OCI-LY7 (cell line): ENCODE measurements at places on chromosomes 11 and 22.
A peak's percentile ranks its signal among the peaks of the same experiment; 100 is the strongest.

GRCh38 chr11:61870541-61871031 is 20.8 kb downstream of the FADS3 start:
- DNase-seq: no peak

- DNase-seq: no peak
Measured at GRCh38 chr11:109153836-109154235, 268.2 kb upstream of the C11orf87 start.

- DNase-seq: no peak
Measured at GRCh38 chr11:17733261-17733660, 1.3 kb upstream of the KCNC1 start.

DNA sequence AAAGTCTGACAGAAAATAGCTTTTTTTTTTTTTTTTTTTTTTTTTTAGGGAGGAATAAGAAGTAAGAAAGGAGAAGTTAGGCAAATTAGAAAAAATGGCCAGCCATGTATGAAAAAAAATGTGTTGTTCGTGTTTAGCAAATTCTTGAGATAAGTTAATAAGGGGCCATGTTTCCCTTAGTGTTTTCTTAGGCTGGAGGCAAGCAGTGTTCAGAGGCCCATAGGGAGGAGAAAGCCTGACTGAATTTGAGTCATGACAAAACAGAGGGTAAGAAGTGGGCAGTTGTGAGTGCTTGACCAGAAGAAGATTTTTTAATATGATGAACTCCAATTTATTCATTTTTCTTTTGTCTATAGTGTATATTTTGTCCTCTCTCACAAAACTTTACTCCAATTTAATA is 766.4 kb downstream of the FAM181B start:
- no peak for DNase-seq

GRCh38 chr11:132358573-132358953 is 988.1 kb downstream of the NTM start:
- no peak for DNase-seq

- no peak for DNase-seq
Measured at GRCh38 chr11:76984743-76985142, 49.5 kb upstream of the B3GNT6 start.

DNA sequence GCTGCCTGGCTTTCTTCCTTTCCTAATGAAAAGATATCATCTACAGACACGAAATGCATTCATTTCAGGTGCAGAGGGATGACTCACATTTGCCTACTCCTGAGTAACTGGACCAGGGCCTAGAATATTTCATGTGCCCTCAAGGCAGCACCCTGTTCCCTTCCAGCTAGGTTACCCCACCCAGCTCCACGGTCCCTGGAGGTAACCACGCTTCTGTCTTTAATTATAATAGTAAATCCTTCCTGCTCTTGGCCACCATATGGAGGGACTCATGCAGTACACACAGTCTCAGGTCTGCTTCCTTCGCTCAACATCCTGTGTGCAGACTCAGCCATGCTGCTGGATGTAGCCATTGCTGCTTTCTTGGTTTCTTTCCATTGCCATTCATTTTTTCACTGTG is 22.3 kb downstream of the DHCR7 start:
- peak; percentile 73 for DNase-seq

GRCh38 chr11:132901638-132902471 is 630.4 kb downstream of the OPCML start:
- no peak for DNase-seq

DNA sequence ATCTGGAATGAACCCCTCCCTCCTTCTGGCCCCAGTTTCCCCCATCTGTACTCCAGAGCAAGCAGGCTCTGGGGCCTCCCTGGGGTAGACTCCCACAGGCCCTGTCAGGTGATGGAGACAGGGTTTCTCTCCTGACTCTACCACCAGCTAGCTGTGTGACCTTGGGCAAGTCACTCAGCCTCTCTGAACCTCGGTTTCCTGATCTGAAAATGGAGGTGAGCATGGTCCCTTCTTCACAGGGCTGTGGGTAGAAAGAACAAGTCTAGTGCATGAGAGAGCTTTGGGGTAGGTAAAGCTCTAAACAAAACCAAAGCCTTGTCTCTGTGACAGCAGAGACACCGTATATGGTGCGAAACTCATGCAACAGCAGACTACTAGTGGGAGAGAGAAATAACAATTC is 5.6 kb downstream of the CD5 start:
- DNase-seq: no peak

DNA sequence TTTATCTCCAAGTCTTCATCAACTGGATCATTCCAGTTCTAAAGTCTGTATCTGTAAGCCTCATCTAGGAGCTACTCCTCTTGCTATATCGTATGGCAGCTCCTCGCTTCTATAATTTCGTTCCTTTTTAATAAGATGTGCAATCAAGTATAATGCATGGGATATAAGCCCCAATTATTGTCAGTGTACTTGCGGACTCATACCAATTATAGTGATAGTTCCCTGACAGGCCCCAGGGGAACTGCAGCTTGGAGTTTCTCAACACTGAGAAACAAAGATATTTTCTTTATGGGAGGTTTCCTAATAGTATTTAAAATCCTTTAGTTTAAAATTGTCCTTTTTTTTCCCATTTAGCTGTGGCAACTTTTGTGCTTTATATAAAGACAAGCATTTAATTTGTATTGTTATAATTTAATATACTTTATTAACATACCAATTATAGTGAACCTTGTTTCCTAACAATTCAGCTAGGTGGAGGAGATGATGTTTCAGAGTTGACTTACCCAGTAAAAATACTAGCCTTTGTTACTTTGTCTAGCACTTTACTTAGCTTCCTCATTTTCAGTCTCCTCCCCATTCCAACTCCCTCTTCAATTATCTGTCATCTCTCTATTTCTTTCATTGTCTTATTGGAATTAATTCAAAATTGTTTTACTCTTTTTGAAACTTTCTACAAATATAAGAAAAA is 25.3 kb upstream of the DDX17 start:
- no peak for DNase-seq

GRCh38 chr11:12824281-12825041 is 150.2 kb downstream of the TEAD1 start:
- no peak for DNase-seq

GRCh38 chr22:42184852-42185251 is 54.2 kb upstream of the CYP2D6 start:
- DNase-seq: no peak

DNA sequence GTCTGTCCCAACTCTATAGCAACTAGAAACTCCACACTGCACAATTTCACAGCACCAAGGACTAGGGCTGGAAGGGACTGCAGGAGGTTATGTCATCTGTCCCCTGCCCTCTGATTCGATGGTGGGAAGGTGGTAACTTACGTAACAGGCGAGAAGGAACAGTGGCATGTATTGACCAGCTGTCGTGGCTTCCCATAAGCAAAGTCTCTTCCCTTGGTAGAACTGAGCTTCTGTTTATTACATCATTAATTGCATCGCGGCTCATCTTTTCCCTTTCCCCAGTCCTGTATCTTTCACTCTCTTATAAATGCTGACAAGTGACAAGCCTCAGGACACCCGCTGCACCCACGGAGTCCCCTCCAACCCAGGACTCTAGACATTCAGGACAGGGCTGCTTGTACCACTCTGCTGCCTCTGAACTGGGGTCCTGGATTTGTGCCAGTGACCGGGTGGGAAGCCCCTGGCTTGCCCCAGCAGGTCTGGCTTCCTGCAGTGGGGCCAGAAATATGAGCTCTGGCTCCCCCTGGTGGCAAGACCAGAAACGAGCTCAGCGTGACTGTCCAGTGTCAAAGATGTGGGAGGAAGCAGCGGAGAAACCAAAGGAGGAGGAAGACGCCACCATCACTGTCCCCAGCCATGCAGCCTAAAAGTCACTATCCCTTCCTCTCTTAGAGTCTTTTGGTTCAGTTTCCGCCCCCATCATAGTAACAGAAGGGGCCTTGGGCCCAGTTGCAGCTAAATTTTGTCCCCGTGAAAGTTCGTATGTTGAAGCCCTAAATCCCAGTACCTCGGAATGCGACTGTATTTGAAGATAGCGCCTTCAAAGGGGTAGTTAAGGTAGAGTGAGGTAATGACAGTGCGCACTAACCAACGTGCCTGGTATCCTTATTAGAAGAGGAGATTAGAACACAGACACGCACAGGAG is 84.5 kb downstream of the ISX start:
- peak; percentile 67 for DNase-seq

- DNase-seq: peak; percentile 82
Measured at GRCh38 chr11:121318848-121319834, 26.6 kb downstream of the SC5D start.

DNA sequence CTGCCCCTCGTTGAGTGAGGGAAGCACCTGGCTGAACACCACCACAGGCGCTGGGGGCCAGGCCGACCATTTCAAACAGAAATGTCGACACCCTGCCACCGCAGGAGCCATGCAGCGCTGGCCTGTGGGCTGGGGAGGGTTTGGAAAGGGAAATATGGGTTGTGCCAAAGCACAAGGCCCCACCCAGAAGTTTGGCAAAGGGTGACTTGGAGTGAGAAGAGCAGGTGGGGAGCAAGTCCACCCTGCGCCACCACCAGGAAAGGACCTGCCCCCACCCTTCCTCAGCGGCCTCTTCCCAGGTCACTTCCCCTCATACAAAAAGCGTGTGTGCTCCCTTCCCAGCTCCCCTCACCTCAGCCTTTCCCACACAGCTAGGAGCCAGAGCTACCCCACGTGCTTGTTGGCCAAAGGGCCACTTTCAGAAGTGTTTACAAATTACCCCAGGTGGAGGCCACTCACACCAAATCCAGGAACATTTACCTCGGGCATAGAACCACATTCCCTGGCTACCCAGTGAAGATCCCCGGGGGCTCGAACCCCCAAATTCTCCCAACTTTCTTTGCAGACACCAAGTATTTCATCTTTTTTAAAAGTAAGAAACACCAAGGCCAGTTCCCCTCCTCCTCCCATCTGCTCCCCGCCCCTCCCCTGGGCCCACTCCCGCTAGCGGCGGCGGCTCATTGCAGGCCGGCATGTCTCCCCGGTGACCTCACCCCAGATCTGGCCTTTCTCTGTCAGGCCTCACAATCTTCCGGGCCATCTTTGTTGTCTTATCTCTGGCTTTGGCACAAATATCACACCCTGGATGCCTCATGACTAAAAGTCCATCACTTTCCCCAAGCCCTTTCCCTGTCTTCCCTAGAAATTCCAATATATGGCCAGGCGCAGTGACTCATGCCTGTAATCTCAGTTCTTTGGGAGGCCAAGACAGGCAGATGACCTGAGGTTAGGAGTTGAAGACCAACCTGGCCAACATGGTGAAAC is 20.5 kb upstream of the SCGB1A1 start:
- no peak for DNase-seq

- DNase-seq: no peak
Measured at GRCh38 chr11:131371791-131372104, 1.3 kb downstream of the NTM start.

DNA sequence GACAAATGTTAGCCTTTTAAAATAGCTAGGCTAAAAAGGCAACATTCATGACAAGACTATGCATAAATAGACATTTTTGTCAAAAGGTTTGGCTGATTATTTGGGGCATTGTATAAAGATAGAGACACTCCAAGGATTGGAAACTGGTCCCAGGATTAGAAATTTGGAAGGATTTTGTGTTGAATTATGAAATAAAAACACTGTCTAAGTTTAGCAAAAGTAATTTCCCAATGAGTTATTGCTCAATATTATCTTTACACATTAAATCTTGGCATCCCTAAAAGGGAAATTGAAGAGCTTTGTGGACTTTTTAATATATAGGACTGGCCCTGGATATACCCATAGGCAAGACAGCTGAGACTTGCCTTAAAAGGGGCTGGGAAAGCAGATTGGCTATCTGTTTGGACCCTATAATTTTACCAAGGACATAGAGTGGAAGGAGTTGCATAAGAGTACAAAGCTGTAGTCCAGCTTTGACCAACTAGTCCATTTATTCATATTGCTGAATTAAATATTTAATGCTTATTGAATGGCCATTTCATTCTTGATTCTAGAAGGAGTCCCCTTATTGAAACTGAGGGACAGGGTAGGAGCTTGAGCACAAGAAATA is 382.7 kb downstream of the METTL15 start:
- no peak for DNase-seq

DNA sequence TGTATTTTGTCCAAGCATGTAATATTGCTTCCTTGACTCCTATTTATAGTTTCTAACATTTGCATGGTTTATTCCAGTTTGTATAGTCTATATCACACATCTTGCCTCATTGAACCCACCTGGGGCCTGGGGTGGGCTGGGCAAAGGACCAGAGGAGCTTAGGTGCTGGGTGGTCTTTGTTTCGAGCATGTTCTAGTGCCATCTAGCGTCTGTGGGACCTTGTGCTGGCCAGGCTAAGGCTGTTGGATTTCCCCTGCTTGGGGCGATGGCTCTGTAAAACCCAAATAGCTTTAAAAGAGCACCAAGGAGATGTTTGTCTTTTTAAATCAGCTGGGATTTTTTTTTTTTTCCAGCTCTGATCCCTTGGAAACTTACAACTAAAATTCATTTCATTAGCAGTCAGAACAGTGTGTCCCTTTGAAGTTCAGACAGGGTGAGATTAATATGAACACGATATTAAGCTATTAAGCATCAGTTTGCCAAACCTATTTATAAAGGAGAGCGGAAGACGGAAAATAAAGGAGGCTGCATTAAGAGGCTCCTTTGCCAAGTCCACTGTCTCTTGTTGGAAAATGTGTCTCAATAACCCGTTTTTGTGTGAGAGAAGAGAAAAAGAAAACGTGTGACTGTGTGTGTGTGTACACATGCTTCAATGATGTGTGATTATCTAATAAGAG is 157.4 kb downstream of the COMMD9 start:
- DNase-seq: peak; percentile 53

- no peak for DNase-seq
Measured at GRCh38 chr22:46033256-46034200, 56.6 kb upstream of the WNT7B start.

DNA sequence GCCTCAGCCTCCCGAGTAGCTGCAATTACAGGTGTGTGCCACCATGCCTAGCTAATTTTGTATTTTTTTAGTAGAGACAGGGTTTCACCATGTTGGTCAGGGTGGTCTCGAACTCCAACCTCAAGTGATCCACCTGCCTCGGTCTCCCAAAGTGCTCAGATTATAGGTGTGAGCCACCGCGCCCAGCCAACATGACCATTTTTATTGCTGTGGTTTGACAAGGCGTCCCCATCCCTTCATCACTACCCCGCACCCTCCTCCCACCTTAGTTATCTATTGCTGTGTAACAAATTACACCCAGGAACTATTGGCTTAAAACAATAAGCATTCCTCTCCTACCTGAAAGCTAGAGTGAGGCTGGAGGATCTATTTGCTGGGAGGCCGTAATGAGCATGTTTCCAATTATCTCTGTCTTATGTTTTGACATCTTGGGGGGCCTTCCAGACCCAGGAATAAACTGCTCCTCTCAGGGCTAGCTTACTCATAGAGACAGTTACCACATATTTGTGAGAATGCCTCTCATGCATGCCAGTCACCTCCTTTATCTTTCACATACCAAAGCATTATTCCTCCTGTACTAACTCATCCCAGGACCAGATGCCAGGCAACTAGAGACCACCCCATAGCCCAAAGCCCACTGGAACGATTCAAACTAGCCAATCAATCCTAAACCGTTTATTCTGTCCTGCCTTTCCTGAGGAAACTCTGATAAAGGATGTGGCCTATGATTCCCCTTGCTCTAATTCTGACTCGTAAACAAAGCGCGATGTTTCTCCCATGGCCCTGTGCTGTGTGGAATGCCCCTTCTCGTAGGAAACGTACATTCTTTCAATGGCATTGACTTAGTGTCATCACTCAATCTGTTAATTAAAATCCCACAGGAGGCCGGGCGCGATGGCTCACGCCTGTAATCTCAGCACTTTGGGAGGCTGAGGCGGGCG is 19.4 kb downstream of the SNU13 start:
- no peak for DNase-seq
